Foreskin keratinocyte (primary cell): ENCODE measurements at places on chromosomes 3 and 15.
A peak's percentile ranks its signal among the peaks of the same experiment; 100 is the strongest.

DNA sequence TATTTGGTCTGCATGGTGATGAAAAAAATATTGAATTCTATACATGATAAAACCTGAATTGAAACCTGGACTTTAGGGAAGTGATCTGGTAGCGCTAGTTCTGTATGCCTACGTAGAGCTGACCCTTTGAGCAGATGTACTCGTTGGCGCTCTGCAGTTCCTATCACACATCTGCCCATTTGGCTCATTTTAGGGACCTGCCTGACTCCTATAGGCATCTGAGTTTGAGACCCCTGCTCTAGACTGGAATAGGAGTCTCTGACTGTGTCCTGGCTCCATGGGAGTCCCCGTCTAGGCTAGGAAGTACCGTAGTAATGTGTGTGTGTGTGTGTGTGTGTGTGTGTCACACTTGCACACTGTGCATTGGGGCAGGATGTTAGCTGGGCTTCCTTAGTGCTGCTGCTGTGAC lies 21.2 kb downstream of the STARD5 start:
- DNase-seq: no peak

DNA sequence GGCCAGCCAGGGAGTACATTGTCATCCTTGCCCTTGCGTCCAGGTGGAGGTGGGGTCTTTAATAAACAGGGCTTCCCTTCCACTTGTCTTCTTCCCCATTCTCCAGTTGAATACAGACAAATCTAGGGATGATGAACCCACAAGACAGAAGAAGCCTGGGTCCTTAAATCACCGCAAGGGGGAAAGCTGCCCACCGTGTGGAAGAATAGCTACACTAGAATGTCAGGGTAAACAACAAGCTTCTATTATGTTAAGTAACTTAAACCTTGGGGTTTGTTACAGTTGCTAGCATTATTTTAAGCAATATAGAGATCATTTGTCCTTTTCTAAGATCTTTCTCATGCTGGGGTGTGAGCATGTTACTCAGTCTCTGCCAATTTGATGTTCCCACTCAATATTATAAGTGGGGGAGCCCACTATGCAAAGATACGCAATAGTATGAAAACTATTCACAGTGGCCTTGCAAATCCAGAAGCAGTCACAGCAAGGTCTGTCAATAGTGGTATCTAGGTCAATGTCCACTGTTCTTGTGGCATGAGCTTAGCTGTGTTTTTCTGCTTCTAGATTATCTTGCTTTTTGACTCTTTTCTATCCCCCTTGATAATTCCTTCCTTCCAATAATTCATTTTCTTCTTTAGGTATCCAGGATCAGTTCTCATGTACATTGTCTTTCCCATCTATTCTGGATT lies 12.0 kb upstream of the PCCB start:
- DNase-seq: no peak

- no peak for DNase-seq
These were observed 144.4 kb upstream of the IGF1R start for GRCh38 chr15:98503970-98504369.

GRCh38 chr3:101311676-101312075 lies 8.7 kb downstream of the IMPG2 start:
- no peak for DNase-seq

- DNase-seq: no peak
These were observed 498 bp downstream of the PDE12 start for GRCh38 chr3:57556459-57557084.

DNA sequence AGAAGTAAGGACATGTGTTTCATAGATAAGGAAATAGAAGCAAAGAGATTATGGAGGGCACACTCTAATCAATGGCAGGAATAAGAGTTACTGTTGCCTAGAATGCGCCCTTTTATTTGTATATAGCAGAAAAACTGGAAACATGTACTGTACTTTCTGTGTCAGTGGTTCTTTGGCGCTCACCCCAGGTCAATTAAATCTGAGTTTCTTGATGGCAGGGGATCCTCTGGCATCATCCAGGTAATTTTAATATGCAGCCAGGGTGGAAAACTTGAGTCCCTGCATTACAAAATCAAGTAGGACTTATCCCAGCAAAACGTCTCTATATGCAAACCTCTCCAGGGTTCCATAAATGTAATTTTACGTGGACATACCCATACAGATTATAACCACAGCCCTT lies 284.1 kb downstream of the IL5RA start:
- DNase-seq: no peak

- DNase-seq: no peak
These were observed 188.7 kb downstream of the NSUN3 start for GRCh38 chr3:94251566-94251965.

GRCh38 chr15:95075792-95076677 lies 844.7 kb downstream of the MCTP2 start:
- no peak for DNase-seq

- DNase-seq: peak; percentile 97
These were observed 404.8 kb downstream of the PTPRG start for GRCh38 chr3:61966200-61966599.

DNA sequence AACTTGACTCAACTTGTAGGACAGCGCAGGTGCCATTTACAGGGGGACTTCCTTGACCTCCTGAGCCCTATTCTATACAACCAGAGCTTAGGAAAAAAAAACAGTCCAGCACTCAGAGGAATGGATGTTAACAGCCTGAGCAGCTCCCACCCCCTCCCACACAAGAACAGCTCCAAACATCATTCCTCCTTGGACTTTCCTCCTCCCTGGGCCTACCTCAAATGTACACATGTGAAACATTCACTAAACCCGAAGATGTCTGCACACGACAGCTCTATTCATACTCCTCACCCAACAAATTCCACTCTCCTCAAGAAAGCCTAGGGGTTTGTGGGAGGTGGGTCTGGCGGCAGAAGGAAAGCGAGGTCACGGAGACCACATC lies 503 bp upstream of the ATRIP start:
- no peak for DNase-seq

- DNase-seq: no peak
These were observed 38.6 kb downstream of the ATP1B3 start for GRCh38 chr3:141915016-141915415.

DNA sequence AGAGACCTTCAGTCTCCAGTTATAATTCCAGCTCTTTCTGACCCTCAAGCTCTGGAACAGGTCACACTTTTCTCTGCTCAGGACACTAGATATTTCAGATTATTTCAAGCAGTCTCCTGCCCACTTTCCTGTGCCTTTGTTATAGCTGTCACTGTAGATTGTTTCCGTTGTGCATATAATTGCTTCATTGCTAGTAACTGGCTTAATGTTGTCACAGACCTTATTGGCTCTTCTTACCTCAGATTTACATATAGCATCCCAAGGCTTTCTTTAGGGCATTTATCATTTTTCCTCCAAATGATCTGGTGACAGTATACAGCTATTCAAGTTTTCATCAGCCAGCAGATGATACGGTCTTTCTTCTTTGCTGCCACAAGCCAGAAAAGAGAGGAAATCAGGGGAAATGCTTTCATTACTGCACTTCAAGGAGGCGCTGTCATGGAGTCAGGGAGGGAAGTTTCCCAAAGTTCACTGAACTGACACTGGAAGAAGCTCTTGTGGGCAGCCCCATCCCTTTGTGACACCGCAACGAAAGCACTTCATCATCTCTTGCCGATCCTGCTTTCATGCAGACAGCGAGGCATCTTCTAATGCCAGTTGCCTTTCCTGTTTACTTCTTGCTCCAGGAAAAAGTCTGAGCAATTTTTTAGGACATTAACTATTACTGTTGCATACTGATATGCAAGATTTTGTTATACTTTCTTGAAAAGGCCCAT lies 181.9 kb downstream of the CDIN1 start:
- DNase-seq: no peak

DNA sequence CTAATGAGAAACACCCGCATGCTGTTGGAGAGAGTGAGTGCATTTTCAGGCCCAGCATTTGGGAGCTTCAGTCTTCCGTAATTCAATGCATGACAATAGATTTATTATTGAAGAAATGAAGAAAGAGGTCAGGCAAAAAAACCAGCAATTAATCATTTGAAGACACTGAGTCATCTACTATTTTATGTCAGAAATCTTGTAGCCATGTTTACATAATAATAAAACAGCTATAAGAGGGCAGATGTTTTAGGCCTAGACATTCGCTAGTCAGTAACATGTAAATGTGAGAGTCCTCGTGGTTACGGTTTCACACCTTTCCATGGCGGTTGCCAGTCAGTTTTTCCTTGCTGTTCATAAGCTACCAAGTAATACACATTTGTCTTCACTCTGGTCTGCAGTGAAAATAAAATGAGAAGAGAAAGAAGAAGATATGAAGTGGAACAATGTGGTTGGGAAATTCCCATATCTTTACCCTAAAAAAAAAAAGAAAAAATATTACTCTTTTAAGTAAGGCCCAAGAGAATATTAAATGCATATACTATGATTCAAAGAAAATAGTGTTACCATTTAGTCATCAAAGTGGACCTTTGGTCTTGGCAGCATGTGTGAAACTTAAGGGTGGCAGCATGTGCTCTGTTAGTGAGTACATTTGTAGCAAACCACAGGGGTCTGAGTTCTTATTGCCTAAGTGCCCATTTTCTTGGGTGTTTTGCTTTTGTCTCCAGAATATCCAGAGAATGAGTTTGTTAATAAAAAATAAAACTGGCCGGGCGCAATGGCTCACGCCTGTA lies 140.5 kb upstream of the TBL1XR1 start:
- peak; percentile 45 for DNase-seq

DNA sequence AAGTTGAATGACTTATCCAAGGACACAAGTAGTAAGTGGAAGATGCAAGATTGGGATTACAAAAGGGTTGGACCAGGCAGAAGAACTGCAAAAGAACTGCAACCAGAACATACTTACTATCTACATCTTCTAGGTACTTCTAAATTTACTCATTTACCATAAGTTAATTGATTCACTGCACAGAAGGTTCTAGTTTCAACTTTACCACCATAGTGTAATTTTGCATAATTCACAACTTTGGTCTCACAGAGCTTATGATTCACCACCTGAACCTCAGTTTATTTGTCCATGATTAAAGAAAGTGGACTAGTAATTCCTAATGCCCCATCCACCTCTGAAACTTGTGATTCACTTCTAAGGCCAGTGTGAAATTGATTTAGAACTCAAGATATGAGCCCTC lies 236.8 kb upstream of the UBE2E2 start:
- DNase-seq: no peak

- DNase-seq: no peak
These were observed 150.5 kb upstream of the IQSEC1 start for GRCh38 chr3:13223574-13224237.

GRCh38 chr3:54557538-54558428 lies 370.1 kb downstream of the LRTM1 start:
- DNase-seq: peak; percentile 80

GRCh38 chr15:35167675-35168074 lies 82.6 kb upstream of the NANOGP8 start:
- no peak for DNase-seq

DNA sequence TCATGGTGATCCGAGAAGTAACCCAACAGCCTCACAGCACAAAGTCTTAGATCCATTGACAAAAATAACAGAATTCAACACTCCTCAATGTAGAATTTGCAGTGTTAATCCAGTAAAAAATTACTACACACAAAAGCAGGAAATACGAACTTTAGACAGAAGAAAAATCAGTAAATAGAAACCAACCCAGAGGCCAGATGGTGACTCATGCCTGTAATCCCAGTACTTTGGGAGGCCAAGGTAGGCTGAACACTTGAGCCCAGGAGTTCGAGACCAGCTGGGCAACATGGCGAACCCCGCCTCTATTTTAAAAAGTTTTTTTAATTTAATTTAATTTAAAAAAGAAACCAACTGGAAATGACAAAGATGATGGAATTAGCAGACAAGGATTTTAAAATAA lies 36.1 kb downstream of the SELENOT start:
- peak; percentile 9 for DNase-seq

- DNase-seq: no peak
These were observed 156.8 kb downstream of the ALCAM start for GRCh38 chr3:105523501-105523900.

DNA sequence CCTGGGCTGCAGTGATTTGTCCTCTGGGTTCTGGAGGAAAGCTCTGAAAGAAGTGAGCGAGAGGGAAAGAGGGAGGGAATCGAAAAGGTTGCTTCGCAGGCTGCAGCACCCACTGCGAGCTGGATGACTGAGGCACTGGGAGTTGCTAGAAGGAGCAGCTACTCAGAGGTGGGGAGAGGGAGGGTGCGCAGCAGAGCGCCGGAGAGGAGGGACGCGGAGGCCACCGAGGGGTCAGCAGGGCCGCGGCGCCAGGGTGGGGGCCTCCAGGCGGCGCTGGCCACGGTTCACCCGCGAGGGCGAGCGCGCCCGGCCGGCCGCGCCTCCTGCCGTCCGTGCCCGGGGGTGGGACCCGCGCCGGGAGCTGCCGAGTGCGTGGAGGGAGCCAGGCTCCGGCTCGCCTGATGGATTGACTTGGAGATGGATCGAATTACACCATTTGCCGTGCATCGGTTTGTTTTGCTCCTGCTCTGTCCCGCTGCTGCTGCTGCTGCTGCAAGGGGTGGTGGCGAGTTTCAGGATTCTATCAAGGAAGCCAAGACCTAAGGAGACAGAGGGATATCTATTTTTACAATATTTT lies at the start of gene SEMA6D:
Gene SEMA6D, plus strand, starts transcription at position 470 of the 577 bp plus-strand sequence. CDS start 42,294 bp downstream, outside the sequence.
- DNase-seq: no peak

- DNase-seq: no peak
These were observed 71.5 kb upstream of the FILIP1L start for GRCh38 chr3:100185847-100186246.

- DNase-seq: no peak
These were observed 9.3 kb upstream of the SLC28A1 start for GRCh38 chr15:84874981-84875699.

- peak; percentile 98 for DNase-seq
These were observed 73.1 kb upstream of the BHLHE40 start for GRCh38 chr3:4906107-4906621.

DNA sequence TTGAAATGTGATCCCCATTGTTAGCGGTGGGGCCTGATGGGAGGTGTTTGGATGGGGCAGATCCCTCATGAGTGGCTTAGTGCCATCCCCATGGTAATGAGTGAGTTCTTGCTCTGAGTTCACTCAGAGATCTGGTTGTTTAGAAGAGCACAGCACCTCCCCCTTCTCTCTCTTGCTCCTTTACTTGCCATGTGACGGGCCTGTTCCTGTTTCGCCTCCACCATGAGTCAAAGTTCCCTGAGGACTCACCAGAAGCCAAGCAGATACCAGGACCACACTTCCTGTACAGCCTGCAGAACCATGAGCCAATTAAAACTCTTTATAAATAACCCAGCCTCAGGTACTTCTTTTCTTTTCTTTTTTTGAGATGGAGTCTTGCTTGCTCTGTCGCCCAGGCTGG lies 46.6 kb downstream of the ANP32A start:
- no peak for DNase-seq

- DNase-seq: no peak
These were observed 55.5 kb upstream of the MBNL1 start for GRCh38 chr3:152213203-152213602.

DNA sequence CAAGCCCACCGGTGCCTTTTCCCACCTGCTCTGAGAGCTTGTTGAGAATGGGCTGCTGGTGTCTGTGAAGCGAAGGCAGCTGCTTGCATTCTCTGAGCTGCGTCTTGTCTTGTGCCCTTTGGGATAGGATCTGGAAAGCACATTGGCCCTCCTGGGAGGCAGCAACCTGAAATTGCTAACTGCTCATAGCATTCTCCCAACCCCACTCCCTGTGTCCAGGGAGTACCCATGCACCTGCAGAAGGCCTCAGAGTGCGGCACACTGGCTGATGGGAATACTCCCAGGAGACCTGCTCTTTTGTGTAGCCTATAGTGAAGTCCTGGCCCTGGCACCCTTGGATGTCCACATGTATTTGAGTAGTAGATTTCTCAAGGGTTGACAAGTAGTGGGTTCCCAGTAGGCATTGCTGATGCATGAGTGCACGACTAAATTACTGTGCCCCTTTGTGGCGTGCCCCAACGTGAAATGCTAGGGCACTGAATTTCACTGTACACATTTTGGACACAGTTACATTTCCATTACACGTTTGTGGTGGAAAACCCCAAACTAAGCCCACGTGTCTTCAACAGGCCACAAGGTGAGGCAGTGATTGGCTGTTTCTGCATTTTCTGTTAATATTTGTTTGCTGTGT lies 3.7 kb downstream of the EPHB1 start:
- DNase-seq: no peak
